ENCODE measurements at places on chromosomes 5 and 9.

GRCh38 chr5:66553916-66554575 lies 42.1 kb upstream of the MAST4 start:
- no peak for DNase-seq

GRCh38 chr9:21121079-21121478 lies 20.6 kb downstream of the IFNW1 start:
- DNase-seq: no peak

GRCh38 chr9:131233556-131233955 lies 42.8 kb downstream of the FAM78A start:
- DNase-seq: no peak

GRCh38 chr5:81757404-81757803 lies 6.5 kb upstream of the SSBP2 start:
- DNase-seq: no peak

DNA sequence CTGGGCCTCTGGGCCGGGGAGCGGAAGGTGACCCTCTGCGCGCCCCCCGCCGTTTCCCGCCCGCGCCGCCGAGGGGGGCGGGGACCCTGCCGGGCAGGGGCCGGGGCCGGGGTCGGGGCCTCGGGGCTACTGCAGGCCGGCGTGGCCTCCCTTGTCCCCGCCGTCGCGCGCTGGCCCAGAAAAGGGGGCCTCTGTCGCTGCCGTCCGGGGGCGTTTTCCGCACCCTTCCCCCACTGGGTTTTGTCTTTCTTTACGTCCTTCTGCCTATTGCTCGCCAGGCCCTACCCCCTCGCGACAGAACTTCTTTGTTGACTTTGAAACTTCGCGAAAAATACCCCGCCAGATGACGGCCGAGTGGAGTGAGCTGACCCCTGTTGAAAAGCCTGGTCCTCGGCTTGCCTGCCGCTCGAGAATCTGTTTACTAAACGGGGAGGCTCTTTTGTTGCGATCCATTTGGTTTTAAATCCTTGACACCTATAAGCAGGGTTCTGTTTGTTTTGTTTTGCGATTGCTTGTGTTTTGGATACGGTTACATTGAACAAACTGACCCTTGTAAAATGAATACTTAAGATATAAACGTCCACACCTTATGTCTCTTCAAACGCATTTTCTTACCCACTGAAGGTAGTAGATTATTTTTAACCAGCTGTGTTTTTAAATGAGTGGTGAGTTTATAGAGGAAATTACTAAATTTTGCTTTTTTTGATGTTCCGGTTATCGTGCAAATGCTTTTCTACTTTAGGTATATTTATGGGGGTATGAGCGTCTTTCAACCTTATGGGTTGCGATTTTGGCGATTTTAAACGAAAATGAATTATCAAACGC lies 765 bp downstream of the MARCHF6 start:
- DNase-seq: no peak

- no peak for DNase-seq
These were observed 642.4 kb upstream of the C9orf72 start for GRCh38 chr9:28215536-28216299.

- DNase-seq: no peak
These were observed 45.7 kb upstream of the SLCO4C1 start for GRCh38 chr5:102341681-102342288.

- DNase-seq: no peak
These were observed 55.3 kb downstream of the RPS23 start for GRCh38 chr5:82222597-82223574.

DNA sequence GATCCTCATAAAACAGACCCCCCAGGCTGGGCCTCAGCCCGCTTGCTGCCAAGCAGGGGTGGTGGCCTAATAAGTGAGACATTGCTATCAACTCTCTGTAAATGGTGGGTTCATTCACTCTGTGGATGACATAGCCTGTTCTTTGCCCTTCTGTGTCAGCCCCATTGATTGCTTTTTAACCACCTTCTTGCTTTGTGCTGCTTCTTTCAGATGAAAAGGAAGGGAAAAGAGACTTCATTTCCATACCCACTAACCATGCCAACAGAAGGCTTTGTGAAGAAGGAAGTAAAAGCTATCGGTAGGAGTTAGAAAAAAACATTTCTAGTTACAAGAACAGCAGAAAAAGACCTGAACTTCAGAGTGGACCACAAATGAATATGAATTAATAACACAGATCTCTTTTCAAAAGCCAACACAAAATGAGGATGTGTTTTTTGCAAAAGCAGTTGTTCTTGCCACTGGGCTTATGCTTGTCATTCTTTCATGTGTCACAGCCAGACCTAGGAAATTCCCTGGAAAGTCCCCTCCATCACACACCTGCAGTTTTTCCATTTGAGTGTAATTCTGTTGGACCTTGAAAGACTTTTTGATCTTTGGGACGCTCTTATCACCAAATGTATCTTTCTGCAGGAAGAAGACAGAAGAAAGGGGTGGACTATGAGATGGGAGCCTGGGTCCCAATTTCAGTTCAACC lies 507.7 kb downstream of the CCDC171 start:
- DNase-seq: no peak

- no peak for DNase-seq
These were observed 282.9 kb upstream of the ANKRD55 start for GRCh38 chr5:56516035-56516434.

- no peak for DNase-seq
These were observed 12.5 kb downstream of the COMMD10 start for GRCh38 chr5:116097301-116097700.

GRCh38 chr5:96374653-96375052 lies 58.4 kb downstream of the PCSK1 start:
- no peak for DNase-seq

DNA sequence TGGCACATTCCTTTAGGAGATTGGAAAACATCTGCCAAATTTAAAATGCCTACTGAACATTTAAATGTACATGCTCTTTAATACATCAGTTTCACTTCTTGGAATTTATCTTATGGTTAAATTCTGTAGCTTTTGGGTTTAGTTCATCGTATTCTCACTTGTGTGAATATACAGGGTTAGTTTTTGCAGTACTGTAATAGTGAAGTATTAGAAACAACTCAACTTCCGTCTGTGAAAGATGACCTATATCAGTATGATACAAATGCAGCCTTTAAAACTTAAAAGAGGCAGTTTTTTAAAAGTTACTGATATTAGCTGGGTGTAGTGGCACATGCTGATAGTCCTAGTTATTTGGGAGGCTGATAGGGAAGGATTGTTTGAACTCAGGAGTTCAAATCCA lies 57.2 kb downstream of the CDC42SE2 start:
- DNase-seq: no peak

DNA sequence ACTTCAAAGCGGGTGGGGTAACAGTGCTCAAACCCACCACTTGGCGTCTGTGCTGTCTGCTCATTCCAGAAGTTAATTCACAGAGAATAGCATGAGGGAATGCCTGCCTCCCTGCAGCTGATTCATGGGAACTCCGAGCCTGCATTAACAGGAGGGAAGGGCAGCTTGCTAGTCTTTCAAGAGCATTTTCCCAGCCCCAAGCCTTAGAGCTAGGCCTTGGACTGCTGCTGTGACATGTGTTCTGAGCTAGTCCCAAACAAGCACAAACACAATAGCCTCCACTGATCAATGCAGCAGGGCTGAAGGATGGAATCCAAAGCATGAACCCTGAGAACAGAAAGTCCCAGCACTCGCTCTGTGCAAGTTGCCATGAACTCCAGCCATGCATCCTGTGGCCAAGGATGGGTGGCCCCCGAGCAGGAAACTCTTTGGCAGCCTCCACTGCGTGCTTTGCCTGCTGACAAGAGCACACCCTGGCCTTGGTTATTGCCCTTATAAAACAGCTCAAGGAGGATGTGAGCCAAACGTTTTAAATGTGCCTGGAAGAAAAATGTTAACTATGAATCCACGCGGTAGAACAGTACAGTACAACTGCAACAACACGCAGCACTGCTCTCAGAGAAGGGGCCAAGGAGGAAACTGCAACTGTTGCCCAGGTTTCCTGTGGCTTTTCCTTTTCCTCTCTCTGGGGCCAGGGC lies 653.1 kb upstream of the KLF4 start:
- DNase-seq: no peak

DNA sequence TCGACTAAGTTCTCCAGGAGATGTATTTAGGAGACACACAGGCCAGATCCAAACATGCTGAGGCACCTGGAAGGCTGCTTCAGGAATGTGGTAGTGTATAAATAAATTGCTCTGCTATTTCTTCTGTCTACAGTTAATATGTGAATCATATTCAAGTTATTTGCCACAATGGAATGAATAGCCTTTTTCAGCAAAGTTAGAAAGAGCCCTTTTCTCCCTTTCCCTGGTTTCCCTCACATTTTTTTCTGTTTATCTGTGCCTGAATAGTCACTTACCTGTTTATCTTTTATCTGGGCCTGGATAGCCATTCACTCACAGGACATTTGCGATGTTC lies 44.1 kb upstream of the CLINT1 start:
- no peak for DNase-seq

- DNase-seq: no peak
These were observed 334.6 kb upstream of the TUSC1 start for GRCh38 chr9:26012797-26013196.

GRCh38 chr9:94639999-94640376 lies 670 bp upstream of the FBP1 start:
- no peak for DNase-seq

GRCh38 chr9:87498811-87499360 lies 1.2 kb downstream of the DAPK1 start:
- no peak for DNase-seq

GRCh38 chr9:23554686-23555085 lies 271.4 kb downstream of the ELAVL2 start:
- DNase-seq: no peak

GRCh38 chr5:42915306-42915866 lies 103.7 kb upstream of the SELENOP start:
- no peak for DNase-seq

- no peak for DNase-seq
These were observed 17.7 kb downstream of the C9orf40 start for GRCh38 chr9:74935008-74935407.

GRCh38 chr5:180289966-180290365 lies 1.9 kb downstream of the MAPK9 start:
- DNase-seq: no peak

- no peak for DNase-seq
These were observed 96.6 kb downstream of the FNBP1 start for GRCh38 chr9:129946246-129946995.

DNA sequence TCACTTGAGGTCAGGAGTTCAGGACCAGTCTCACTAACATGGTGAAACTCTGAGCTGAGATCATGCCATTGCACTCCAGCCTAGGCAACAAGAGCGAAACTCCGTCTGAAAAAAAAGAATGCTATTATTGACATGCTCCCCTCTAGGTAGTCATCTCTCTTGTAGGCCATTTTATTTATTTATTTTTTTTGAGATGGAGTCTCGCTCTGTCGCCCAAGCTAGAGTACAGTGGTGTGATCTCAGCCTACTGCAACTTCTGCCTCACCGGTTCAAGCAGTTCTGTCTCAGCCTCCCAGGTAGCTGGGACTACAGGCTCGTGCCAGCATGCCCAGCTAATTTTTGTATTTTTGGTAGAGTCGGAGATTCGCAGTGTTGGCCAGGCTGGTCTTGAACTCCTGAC lies 20.6 kb upstream of the NIM1K start:
- no peak for DNase-seq

- no peak for DNase-seq
These were observed 33.6 kb downstream of the IRF1 start for GRCh38 chr5:132456987-132457361.

DNA sequence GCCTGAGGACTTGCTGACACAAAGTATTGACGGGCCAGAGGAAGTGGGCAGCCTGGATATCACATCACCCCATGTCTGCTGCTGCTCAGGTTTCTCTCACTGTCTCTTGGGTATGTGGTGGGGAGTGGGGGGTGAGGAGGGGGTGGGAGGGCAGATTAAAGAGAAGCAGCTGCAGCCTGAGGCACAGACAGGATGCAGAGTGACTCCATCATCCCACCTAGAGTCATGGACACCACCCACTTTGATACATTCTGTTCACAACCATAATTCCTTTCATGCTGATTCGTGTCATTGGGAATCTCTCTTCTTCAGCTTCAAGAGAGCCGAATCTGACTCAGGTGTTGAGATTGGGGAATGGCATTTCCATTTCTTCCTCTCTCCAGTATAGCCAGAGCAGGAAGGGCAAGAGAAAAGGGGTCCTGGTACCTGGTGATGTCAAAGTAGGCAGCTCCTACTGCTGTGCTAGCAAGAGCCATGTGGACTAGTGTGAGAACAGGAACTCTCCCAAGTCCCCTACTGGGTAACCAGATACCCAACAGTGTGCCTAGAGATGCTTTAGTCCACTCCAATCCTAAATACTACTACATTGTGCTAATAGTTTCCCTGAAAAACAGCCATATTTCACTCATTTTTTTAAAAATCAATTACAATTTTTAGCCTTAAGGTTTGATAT lies 22.4 kb downstream of the GRAMD2B start:
- no peak for DNase-seq

DNA sequence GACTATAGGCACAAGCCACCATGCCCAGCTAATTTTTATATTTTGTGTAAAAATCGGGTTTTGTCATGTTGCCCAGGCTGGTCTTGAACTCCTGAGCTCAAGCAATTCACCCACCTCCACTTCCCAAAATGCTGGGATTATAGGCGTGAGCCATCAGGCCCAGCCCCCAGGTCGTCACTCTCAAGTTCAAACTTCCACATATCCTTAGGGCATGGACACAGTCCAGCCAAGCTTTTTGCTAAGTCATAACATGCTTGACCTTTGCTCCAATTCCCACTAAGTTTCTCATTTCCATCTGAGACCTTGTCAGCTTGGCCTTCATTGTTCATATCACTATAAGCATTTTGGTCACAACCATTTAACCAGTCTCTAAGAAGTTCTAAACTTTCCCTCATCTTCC lies 43.9 kb upstream of the ARAP3 start:
- no peak for DNase-seq

DNA sequence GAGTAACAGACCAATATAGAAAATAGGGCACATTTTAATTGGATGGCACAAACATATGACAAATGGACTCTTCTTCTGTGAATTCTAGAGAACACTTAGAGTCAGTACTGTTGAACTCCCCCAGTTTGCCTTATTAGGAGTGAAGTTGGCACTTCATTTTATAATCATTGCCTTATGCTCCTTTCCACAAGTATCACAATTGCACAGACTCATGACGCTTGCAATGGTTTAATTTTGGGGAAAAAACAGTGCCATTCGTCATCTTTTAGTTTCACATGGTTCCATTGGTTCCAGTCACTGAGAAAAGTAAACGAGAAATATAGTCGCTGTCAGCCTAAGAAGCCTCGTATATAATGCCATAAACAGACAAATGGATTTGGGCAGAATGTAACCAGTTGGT lies 71.2 kb downstream of the LURAP1L start:
- DNase-seq: no peak

GRCh38 chr9:123149067-123149466 lies 115.6 kb downstream of the GPR21 start:
- no peak for DNase-seq

- no peak for DNase-seq
These were observed 159.0 kb downstream of the HACD4 start for GRCh38 chr9:20872340-20872977.

DNA sequence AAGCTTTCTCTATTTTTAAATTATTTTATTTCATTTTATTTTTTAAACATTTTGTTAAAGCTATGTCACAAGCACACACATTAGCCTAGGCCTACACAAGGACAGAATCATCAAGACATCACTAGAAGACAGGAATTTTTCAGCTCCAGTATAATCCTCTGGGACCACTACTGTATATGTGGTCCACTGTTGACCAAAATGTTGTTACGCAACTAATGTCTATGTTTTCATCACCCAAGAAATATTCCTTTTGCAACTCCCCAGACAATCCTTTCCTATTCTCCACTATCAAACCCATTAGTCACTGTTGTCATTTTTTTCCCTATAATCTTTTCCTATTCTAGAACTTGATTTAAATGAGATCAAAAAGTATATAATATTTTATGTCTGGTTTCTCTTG lies 2371.7 kb upstream of the C9orf72 start:
- DNase-seq: no peak

- DNase-seq: no peak
These were observed 286.5 kb downstream of the KCTD16 start for GRCh38 chr5:144457160-144457559.

Measured in stimulated activated CD8-positive, alpha-beta memory T cell treated with anti-CD3 and anti-CD28 coated beads, Interleukin-4, amount 100 ng/mL, for 1 hour (primary cell).